ENCODE measurements at places on chromosomes 16 and 17.
A peak's percentile ranks its signal among the peaks of the same experiment; 100 is the strongest.

DNA sequence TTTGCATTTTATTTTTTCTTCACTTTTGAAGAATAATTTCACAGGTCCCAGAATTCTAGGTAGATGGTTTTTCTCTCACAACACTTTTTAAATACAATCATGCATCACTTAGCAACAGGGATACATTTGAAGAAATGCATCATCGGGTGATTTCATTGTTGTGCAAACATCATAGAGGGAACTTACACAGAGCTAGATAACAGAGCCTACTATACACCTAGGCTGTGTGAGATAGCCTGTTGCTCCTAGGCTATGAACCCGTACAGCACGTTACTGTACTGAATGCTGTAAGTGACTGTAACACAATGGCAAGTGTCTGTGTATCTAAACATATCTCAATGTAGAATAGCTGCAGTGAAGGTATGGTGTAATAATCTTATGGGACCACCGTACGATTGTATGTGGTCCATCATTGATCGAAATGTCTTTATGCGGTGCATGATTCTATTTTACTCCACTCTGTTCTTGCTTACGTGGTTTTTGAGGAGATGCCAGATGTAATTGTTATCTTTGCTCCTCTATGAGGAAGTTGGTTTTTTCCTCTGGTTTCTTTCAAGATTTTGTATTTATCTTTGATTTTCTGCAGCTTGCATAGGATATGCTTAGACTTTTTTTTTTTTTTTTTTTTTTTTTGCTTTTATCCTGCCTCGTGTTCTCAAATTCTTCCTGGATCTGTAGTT lies 35.5 kb upstream of the TMEM92 start:
- no peak for DNase-seq

GRCh38 chr16:49876716-49877129 lies 20.8 kb upstream of the ZNF423 start:
- DNase-seq = peak; percentile 85

GRCh38 chr17:71496552-71496951 lies 624.3 kb upstream of the SOX9 start:
- no peak for DNase-seq

DNA sequence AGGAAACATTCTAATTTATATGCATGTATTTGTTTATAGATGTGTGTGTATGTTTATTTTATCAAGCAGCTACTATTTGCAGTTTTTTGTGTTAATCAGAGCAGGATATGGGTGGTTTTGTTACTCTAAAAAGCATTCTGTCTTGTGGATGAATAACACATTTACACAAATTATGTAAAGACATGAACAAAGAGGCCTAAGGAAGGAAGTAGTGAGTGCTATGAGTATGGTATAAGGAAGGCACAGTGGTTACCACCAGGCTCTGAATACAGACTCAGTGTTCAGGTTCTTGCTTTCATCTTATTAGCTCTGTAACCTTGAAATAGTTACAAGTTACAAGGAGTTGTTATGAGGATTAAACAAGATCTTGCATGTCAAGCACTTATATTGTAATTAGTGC lies 33.9 kb downstream of the STXBP4 start:
- DNase-seq = no peak

GRCh38 chr17:48246612-48247011 lies 139.0 kb downstream of the SNX11 start:
- DNase-seq = no peak

- no peak for DNase-seq
Measured at GRCh38 chr17:75642182-75642783, 9.0 kb downstream of the SMIM5 start.

GRCh38 chr16:57801809-57802340 lies 416 bp downstream of the KIFC3 start:
- no peak for DNase-seq

GRCh38 chr17:32123782-32124181 lies 18.5 kb upstream of the RHOT1 start:
- no peak for DNase-seq

GRCh38 chr16:81457326-81458133 lies 12.9 kb downstream of the CMIP start:
- DNase-seq = no peak

DNA sequence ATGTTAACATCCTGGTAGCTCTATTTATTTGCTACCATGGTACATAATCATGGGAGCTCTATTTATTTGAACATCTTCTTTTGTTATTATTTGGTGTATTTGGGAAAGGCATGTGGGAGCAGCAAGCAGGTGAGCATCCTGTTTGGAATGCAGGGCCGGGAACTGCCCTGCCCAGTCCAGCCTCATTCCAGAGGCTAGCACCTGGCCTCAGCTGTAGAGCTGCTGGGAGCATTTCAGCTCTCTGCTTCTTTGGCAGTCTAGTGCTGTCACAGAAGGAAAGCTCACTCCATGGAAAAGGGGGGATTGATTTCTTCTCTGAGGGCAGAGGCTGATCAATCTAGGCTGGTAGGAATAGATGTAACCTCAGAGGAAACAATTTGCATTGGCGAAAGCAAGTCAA lies 112.5 kb downstream of the WWOX start:
- DNase-seq = no peak

DNA sequence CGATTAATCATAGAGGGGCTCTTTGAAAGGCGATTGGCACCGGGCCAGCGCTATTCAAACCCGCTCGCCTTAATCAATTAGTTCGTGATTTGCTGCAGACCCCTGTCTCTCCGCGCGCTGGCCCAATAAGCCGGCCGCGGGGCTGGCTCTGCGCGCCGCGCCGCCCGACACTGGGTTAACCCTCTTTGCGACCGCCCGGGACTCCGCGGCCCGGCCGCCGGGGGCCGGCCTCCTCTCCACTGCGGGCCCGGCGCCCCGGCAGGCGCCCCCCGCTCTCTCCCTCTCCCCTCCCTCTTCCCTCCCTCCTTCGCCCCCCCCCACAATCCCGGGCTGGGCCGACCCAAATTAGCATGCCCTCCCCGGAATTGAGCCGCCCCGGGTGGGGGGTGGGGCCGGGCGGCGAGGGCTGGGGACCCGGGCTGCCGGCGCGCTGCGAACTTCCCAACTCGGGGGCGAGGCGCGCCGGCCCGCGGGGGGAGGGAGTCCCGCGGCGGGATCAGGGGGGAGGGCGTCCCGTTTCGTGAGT lies 428 bp upstream of the SALL1 start:
- no peak for DNase-seq

- no peak for DNase-seq
Measured at GRCh38 chr17:50818921-50819657, 16.3 kb upstream of the WFIKKN2 start.

DNA sequence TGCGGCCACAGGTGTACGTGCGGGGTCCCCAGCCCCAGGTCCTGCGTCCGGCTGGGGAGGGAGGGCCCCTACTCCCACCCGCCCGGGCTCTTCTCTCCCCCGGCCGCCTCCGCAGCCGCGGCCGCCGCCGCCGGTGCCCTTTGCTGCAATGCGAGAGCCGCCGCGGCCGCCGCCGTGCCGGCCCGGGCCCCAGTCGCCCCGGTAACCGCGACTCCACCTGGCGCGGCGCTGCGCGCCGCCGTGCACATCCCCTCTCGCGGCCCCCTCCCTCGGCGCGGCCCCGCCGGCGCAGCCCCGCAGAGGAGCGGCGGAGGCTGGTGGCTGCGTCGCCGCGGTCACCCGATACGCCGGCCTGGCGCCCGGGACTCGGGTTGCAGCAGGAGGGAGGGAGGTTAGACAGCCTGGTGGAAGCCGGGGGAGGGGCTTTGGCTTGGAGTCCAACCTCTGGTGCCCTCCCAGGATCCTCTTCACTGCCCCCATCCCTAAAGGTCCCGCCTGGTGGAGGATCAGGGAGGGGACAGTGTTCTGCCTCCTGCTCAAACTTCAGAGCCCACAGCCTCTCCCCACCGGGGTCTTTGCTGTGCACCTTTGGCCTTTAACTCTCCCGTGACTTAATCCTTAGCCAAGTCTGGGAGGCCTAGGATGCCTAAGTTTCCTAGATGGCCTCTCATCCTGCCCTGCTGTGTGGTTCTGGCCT lies 32.9 kb downstream of the SRCIN1 start:
- DNase-seq = peak; percentile 65

DNA sequence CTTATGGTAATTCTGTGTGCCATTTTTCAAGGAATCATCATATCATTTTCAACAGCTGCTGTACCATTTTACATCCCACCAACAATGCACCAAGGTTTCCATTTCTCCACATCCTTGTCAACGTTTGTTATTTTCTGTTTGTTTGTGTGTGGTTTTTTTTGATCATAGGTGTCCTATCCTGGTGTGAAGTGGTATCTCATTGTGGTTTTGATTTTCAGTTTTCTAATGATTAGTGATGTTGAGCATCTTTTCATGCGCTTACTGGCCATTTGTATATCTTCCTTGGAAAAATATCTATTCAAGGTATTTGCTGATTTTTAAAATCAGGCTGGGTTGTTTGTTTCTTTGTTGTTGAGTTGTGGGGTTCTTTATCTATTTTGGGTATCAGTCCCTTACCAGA lies 15.0 kb downstream of the CHD9 start:
- DNase-seq = no peak

GRCh38 chr16:525520-526180 lies 1.9 kb upstream of the CAPN15 start:
- DNase-seq = peak; percentile 70

- DNase-seq = no peak
Measured at GRCh38 chr16:1997494-1998359, 8.0 kb downstream of the SYNGR3 start.

DNA sequence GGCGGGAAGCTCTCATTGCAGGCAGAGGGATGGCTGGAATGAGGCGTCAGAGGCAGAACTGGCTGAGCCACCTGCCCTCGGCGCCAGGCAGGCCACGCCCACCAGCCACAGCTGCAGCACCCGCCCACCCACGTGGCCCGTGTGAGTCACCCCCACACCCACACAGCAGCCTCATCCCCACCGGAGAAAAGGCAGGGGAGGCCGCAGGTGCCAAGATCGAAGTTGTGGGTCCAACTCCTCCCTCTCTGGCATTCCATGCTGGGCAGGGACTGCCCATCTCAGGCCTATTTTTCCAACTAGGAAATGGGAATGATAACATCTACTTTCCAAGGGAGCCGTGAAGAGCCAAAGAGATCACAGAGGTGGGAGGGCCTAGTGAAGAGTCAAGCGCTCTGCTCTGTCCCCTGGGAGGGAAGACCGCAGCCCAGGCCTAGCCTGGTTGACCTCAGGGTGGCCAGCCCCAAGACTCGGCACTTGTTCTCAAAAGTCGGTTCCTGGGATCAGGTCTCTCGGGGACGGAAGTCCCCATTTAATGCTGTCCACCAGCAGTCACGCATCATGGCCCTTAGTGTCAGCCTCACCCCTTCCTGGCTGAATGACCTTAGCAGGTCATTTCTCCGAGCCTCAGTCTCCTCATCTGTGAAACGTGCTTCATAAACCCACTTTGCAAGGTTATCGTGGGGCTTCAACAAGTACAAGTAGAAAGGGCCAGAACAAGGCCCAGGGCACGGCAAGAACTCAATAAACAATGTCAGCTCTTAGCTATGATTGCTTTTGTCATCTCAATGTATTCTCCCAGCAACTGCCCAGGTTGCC lies at the start of gene TRPV3:
TSS of gene TRPV3 (minus strand) at position 45 of the 816 bp plus-strand sequence. CDS start 2,962 bp downstream, outside the sequence.
- DNase-seq = peak; percentile 84

- DNase-seq = no peak
Measured at GRCh38 chr16:3498988-3499387, 1.8 kb upstream of the CLUAP1 start.

GRCh38 chr17:31538080-31538762 lies 146.7 kb downstream of the RAB11FIP4 start:
- peak; percentile 69 for DNase-seq

DNA sequence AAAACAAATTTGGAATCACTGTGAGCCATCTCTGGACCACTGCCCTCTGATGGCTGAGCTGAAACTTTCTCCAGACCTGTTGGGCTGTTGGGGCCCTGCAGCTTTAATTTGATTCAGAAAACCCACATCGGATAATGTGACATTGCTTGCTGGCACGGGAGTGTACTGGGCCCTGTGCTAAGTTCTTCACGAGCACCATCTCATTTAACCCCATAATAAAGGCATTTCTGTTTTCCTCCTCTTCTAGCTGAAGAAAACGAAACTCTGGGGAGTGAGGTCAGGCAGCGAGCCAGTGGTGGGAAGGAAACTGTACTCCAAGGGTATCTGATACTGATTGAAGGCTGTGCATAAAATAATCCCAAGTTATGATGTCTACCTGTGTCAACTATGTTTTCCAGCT lies 34.5 kb upstream of the TNRC6A start:
- no peak for DNase-seq

DNA sequence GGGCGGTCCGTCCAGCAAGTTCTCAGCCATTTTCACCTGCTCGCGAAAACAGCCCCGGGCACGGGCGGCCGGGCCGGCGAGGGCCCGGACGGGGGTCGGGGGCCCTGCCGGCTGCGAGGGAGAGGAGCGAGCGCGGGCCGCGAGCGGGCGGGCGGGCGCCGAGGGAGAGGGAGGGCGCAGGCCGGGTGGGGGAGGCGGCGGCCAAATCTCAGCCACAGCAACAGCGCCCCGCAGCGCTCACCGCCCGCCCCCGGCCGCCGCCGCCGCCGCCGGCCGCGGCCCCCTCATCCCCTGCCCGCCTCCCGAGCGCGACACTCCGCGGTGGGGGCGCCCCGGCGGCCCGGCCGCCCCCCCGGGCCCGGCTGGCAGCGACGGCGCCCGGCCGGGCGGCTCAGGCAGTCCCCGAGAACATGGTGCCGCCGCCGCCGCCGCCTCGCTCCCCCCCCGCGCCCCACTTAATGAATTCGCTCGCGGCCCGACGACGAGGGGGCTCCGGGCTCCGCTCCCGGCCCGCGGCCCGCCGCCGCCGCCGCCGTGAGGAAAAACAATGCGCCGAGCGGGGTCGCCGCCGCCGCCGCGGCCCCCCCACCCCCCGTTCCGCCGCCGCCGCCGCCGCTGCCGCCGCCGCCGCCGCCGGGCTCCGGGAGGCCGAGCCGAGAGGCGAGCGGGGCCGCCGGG lies 487 bp downstream of the CREBBP start:
- DNase-seq = peak; percentile 83

DNA sequence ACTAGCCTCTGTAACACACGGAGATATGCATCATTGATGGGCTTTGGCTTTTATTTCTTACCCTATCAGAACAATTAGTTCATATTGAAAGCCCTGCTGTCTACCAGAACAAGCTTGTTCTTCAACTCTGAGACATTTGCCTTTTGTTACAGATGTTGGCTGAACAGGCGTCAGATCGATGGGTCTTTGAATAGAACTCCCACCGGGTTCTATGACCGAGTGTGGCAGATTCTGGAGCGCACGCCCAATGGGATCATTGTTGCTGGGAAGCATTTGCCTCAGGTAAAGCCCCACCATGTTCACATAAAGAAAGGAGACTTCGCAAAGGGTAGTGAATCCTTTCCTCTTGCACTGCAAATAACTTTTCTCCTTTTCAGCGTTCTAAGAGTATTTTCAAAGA lies 232.1 kb downstream of the PHKB start:
- DNase-seq = no peak

- no peak for DNase-seq
Measured at GRCh38 chr16:2027024-2028010, 615 bp downstream of the NHERF2 start.

GRCh38 chr17:47872651-47873161 lies 21.7 kb upstream of the SP6 start:
- DNase-seq = no peak

GRCh38 chr17:34098699-34099098 lies 156.4 kb upstream of the CCL2 start:
- DNase-seq = no peak

GRCh38 chr16:22098405-22099255 lies 6.3 kb downstream of the VWA3A start:
- DNase-seq = peak; percentile 66

Measured in GM13976 (cell line).